ENCODE measurements at places on chromosomes 1 and 21. TPM values are rescaled to one million over a fixed set of nuclear protein-coding genes. Genes with fewer than 3 reads are reported as not detected.
A peak's percentile ranks its signal among the peaks of the same experiment; 100 is the strongest.

DNA sequence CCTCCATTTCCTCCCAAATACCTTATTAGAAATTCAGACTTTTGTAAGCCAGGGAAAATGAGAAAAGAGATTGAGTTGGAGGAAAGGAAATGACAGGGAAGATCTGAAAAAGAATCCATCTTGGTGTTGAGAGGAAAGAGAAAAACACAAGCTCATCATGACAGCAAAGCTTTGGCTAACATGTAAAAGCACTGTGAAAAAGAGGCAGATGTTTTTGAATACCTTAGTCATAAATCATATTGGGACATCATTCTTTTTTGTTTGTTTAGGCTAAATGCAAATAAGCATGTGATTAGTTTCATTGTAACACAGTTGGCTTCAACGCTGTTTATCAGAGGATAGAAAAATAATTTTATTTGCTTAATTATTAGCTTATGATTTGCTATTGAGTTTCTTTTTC is 64.6 kb downstream of the LHX8 start:
- DNase-seq = no peak

- DNase-seq = no peak
These were observed 17.1 kb downstream of the COL6A2 start for GRCh38 chr21:46114963-46115362.

GRCh38 chr1:17933501-17933900 is 174.1 kb upstream of the IGSF21 start:
- DNase-seq = no peak

GRCh38 chr1:200415789-200416593 is 6.2 kb upstream of the ZNF281 start:
- DNase-seq = no peak

GRCh38 chr1:68442006-68442405 is 7.7 kb downstream of the RPE65 start:
- DNase-seq = no peak

- DNase-seq = no peak
These were observed 86.4 kb downstream of the RGL1 start for GRCh38 chr1:183891158-183891856.

DNA sequence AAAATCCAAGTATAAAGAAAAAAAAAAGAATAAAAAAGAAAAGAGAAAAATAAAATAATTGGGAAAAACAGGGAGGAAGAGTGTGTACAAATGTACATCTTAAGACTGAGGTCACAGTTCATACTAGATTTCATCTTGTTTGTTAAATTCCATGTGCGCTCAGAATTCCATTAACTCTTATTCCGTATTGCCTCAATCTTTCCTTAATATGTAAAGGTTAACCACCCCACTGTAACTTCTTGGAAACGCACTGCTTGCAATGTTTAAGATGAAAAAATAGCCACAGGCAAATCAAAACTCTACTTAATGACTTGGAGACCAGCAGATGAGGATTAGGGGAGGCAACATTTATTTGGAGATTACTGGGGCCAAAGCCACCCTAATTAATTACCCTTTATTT is 23.9 kb upstream of the KCNE1 start:
- DNase-seq = no peak

GRCh38 chr1:15701784-15702183 is 17.7 kb downstream of the PLEKHM2 start:
- no peak for DNase-seq

- DNase-seq = no peak
These were observed 141.7 kb downstream of the EIF4G3 start for GRCh38 chr1:21034725-21035628.

- DNase-seq = no peak
These were observed 22.9 kb downstream of the RRP1 start for GRCh38 chr21:43812139-43812821.

GRCh38 chr1:214952648-214953047 is 129.9 kb upstream of the KCNK2 start:
- no peak for DNase-seq

- no peak for DNase-seq
These were observed 392 bp downstream of the GSTM2 start for GRCh38 chr1:109668123-109668775.

GRCh38 chr1:70899735-70900134 is 147.9 kb downstream of the PTGER3 start:
- DNase-seq = no peak

DNA sequence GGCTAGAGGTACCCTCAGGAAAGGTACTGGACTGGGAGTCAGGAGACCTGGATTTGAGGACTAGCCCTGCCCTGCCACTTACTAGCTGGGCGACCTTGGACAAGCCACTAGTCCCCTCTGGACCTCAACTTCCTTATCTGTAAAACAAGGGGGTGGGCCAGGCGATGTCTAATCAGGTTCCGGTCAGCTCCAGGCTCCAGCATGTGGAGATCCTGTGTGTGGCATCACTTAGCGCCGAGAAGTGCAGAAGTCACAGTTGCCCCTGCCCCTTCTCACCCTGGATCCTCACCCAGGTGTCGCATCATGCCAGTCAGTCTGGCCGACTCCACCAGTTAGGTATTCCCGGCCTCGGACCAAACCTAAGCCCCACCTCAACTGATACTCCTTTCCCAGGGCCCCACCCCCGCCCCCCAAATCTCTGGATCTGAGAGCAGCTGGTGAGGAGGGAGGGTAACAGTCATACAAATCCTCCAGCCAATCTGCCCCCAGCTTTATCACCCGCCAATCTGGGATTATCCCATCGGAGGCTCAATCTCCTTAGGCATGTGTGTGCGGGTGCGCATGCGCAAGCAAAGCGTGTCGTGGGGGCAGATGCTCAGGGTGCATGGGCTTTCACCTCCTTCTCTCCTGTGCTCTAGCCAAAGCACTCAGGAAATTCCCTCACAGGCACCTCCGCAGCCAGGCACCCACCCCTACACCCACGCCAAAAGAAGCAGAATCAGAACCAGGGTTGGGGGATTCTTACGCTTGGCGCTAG is 5.4 kb downstream of the CELF3 start:
- no peak for DNase-seq

- DNase-seq = peak; percentile 85
These were observed 15.8 kb upstream of the TAS1R2 start for GRCh38 chr1:18875107-18875795.

- no peak for DNase-seq
These were observed 38.0 kb upstream of the TIAM1 start for GRCh38 chr21:31382060-31382459.

DNA sequence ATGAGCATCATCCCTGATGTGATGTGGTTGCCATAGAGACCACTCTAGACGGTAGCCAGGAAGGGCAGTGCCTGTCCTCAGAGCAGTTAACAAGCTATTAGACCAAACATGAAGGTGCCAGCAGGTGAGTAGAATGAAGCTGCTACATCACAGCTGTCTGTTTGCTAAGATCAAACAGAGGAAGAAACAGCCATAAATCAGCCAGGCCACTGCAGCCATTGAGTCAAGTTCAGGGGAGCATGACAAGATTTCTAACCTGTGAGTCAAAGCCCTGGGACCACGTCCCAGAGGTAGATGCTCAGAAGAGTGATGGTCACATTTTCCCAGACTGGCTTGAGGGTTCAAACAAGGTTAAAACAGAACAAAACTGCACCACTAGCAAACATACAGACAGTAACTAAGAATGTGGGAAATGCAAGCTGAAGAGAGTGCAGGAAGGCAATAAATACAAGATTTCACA is 450.6 kb upstream of the DAB1 start:
- no peak for DNase-seq

DNA sequence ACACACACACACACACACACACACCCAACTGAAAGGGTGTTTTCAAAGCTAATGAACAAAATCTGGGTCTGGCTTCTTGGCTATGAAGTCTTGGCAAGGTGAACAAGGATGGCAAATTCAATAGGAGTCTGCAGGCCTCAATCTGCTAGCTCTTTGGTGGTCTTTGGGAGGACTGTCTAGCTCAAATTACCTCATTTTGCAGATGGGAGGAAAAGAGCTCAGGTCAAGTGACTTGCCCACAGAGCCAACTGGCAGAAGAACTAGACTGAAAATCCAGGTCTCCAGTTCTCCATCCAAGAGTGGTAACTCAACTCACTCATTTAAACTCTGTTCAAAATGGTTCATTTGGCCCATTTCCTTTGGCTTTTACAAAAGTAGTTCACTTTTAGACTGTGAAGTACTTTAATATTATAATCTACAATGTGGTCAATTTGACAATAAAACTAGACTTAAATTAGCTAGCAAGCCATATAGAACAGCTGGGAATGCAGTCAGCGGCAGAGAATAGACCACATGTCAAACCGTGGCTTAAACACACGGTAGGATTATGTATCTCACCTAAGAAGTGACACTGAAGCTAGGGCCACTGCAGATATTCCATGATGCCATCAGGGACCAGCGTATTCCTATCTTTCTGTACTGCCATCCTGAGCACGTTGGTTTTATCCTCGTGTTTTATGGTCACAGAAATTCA is 112.9 kb downstream of the APP start:
- no peak for DNase-seq

- no peak for DNase-seq
These were observed 388.6 kb upstream of the NEGR1 start for GRCh38 chr1:72670902-72671301.

- no peak for DNase-seq
These were observed 56.7 kb upstream of the GCLM start for GRCh38 chr1:93965888-93966287.

DNA sequence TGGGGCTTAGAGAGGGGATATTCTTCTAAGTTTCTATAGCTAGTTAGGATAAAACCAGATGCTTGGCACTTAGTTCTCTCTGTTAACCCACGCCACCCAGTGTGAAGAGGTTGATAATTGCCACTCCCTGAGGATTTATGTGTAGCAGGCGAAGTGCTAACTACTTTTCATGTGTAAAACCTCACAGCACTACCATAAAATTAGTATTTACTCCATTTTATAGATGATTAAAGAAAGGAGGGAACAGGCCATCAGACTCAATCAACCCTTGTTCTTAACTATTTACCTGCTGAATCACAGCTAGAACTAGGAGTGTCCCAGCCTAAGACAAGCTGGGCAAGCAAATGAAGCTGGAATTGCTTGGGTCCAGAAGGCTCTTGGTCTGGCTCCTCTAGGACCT is 8.9 kb downstream of the LIN28A start:
- no peak for DNase-seq

DNA sequence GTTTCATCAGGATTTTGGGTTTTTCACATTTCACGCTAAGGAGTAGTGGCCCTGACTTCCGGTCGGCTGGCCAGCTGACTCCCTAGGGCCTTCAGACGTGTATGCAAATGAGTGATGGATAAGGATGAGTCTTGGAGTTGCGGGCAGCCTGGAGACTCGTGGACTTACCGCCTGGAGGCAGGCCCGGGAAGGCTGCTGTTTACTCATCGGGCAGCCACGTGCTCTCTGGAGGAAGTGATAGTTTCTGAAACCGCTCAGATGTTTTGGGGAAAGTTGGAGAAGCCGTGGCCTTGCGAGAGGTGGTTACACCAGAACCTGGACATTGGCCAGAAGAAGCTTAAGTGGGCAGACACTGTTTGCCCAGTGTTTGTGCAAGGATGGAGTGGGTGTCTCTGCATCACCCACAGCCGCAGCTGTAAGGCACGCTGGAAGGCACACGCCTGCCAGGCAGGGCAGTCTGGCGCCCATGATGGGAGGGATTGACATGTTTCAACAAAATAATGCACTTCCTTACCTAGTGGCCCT is 23.1 kb upstream of the TNFRSF1B start:
- DNase-seq = peak; percentile 82

- DNase-seq = no peak
These were observed 22.0 kb downstream of the KCNK1 start for GRCh38 chr1:233635765-233636502.

DNA sequence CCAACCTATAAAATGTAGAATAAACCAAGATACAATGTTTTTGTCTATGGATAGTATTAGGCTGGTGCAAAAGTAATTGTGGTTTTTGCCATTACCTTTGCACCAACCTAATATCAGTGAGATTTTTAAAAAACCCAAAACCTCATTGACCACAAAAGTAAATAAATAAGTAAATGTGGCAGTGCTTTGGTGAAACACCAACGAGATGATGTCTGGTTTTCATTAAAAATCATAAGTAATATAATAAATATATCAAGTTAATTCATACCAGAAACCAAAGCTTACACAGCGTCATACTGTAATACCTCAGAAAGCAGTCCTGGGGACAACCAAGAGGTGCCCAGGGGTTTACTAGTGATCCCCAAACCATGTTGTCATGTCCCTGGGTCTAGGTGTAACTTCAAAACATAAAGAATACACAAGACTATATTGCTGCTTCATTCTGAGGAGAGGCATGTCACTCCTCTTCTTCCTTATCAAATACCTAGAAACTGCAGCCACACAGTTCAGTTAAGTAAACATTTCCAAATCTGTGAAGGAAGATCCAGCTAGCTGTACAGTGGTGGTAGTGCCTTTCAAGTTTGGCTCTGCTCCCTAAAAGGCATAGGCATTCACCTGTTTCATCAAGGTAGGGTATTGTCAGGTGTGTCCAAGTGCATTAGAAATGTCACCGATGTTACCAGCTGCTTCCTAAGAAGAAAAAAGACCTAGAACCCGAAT is 51.6 kb upstream of the ZC3H11B start:
- no peak for DNase-seq

GRCh38 chr1:104699433-104699832 is 949.7 kb downstream of the AMY1C start:
- no peak for DNase-seq

- no peak for DNase-seq
These were observed 3.1 kb upstream of the MROH9 start for GRCh38 chr1:170932236-170932635.

GRCh38 chr1:63758791-63759190 is 15.0 kb upstream of the ROR1 start:
- peak; percentile 72 for DNase-seq

DNA sequence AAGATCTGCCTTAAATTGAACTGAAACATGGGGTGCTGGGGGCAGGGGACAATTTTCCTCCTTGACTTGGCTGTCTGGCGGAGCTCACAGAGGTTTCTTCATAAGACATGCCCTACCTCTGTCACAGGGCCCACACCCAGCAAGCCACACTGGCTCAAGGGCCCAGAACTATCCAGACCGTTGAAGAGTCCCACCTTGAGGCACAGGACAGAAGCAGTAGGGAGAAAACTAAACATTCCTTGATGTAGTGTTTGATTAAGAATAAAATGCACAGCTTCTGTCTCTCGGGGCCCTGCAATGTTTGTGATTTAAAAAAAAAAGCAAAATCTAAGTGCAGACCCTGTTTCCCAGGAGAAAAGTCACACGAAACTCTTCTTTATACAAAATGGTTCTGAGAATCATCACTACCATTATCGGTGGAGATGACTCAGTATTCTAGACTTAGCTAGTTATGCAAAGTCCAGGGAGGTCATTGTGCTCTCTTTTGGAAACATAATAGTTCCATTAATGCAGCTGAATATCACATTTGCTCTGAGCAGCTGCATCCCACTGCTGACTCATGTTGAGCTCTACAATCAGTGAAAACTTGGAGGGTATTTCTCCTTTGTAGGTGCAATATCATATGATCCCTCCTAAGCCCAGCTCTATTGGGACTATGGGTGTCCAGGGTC is 53.6 kb upstream of the DIRAS3 start:
- no peak for DNase-seq

The SMG5 gene
- total RNA-seq = 107 TPM

The SLC5A9 gene
- 3.2 TPM for total RNA-seq

The FCRL4 gene
- not detected for total RNA-seq

The OR2T11 gene
- not detected for total RNA-seq

The GCSAML gene
- total RNA-seq = 0.40 TPM

The RAB42 gene
- total RNA-seq = 0.99 TPM

The AMPD1 gene
- 0.50 TPM for total RNA-seq

The SELP gene
- 3.3 TPM for total RNA-seq

The CHODL gene
- total RNA-seq = 0.53 TPM

The DPYD gene
- total RNA-seq = 4.9 TPM

The DTL gene
- total RNA-seq = 19.9 TPM

The C1orf185 gene
- total RNA-seq = not detected

The C1orf87 gene
- not detected for total RNA-seq

The PDZK1 gene
- total RNA-seq = 0.64 TPM

The ZBTB8A gene
- total RNA-seq = 6.5 TPM

The LCE1F gene
- total RNA-seq = not detected

Data from colonic mucosa (tissue), 4 donors.